Neural crest cell (in vitro differentiated cells): ENCODE measurements at places on chromosomes 1 and 21.

- H3K4me1 ChIP-seq: peaks cover 12% of the 10 kb centered on the region
- H3K36me3 ChIP-seq: no peaks in the 10 kb centered on the region
- no peak overlapping the region for H3K4me3 ChIP-seq
- DNase-seq: no peak
Observed at GRCh38 chr1:59138402-59138801, 158.5 kb upstream of the FGGY start.

DNA sequence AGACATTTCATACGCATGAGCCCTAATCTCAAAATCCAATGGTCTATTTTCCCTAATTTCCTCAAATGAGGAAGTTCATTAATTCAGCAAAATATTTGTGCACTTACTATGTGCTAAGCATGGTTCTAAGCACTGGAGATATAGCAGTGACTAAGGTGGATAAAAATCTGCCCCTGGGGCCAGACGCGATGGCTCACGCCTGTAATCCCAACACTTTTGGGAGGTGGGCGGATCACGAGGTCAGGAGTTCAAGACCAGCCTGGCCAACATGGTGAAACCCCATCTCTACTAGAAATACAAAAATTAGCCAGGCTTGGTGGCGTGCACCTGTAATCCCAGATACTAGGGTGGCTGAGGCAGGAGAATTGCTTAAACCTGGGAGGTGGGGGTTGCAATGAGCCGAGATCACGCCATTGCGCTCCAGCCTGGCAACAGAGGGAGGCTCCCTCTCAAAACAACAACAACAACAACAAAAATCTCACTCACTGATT lies 4.3 kb upstream of the MIIP start:
- peaks cover 16% of the 10 kb centered on the region for H3K4me1 ChIP-seq
- no peak overlapping the region for H3K4me3 ChIP-seq
- H3K27me3 ChIP-seq: no peaks in the 10 kb centered on the region
- no peak for DNase-seq
- H3K36me3 ChIP-seq: peaks cover 10% of the 10 kb centered on the region

GRCh38 chr1:246072456-246072955 lies 434.6 kb downstream of the SMYD3 start:
- no peaks in the 10 kb centered on the region for H3K36me3 ChIP-seq
- H3K4me3 ChIP-seq: no peak overlapping the region
- peak overlapping the region; percentile 5 for H3K27ac ChIP-seq
- H3K4me1 ChIP-seq: peaks cover 36% of the 10 kb centered on the region
- DNase-seq: no peak

GRCh38 chr1:235919833-235920441 lies 53.2 kb upstream of the LYST start:
- H3K27me3 ChIP-seq: no peaks in the 10 kb centered on the region
- H3K27ac ChIP-seq: no peak overlapping the region
- H3K4me3 ChIP-seq: no peak overlapping the region
- H3K4me1 ChIP-seq: peaks cover 13% of the 10 kb centered on the region
- no peaks in the 10 kb centered on the region for H3K36me3 ChIP-seq

- H3K36me3 ChIP-seq: no peaks in the 10 kb centered on the region
- H3K4me3 ChIP-seq: no peak overlapping the region
- no peaks in the 10 kb centered on the region for H3K4me1 ChIP-seq
- no peaks in the 10 kb centered on the region for H3K27me3 ChIP-seq
- H3K27ac ChIP-seq: no peak overlapping the region
- no peak for DNase-seq
Observed at GRCh38 chr1:113320972-113321680, 69.2 kb upstream of the MAGI3 start.

DNA sequence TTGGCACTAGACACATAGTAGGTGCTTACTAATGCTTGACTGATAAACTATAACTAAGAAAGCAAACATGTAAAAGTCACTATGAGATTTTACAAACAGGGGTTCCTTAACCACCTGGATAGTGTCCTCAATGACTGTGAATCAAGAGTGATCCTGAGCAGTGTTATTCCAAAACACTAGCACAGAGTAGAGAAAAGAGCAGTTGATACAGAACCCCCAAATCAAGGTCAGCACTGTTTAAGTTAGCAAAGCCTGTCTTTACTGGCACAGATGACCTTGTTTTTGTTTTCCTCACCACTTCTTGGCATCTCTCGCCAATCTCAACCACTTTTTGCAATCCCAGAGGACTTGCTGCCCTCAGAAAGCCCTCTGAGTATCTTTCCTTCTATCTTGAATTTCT lies 50.7 kb downstream of the BCL9 start:
- DNase-seq: no peak
- H3K27ac ChIP-seq: no peak overlapping the region
- no peak overlapping the region for H3K4me3 ChIP-seq
- no peaks in the 10 kb centered on the region for H3K27me3 ChIP-seq

GRCh38 chr1:178724376-178724727 lies 692 bp upstream of the RALGPS2 start:
- H3K36me3 ChIP-seq: peaks cover 4% of the 10 kb centered on the region
- H3K4me3 ChIP-seq: peak overlapping the region; percentile 89
- peaks cover 28% of the 10 kb centered on the region for H3K4me1 ChIP-seq
- no peak for DNase-seq

- peaks cover 9% of the 10 kb centered on the region for H3K36me3 ChIP-seq
- H3K4me3 ChIP-seq: no peak overlapping the region
- H3K27me3 ChIP-seq: no peaks in the 10 kb centered on the region
- H3K27ac ChIP-seq: no peak overlapping the region
Observed at GRCh38 chr1:62493656-62494055, 56.8 kb downstream of the USP1 start.

- no peaks in the 10 kb centered on the region for H3K36me3 ChIP-seq
- no peak overlapping the region for H3K27ac ChIP-seq
- H3K4me1 ChIP-seq: peaks cover 19% of the 10 kb centered on the region
- no peak for DNase-seq
- H3K27me3 ChIP-seq: peaks cover 7% of the 10 kb centered on the region
Observed at GRCh38 chr1:30376054-30376697, 347.2 kb downstream of the MATN1 start.

DNA sequence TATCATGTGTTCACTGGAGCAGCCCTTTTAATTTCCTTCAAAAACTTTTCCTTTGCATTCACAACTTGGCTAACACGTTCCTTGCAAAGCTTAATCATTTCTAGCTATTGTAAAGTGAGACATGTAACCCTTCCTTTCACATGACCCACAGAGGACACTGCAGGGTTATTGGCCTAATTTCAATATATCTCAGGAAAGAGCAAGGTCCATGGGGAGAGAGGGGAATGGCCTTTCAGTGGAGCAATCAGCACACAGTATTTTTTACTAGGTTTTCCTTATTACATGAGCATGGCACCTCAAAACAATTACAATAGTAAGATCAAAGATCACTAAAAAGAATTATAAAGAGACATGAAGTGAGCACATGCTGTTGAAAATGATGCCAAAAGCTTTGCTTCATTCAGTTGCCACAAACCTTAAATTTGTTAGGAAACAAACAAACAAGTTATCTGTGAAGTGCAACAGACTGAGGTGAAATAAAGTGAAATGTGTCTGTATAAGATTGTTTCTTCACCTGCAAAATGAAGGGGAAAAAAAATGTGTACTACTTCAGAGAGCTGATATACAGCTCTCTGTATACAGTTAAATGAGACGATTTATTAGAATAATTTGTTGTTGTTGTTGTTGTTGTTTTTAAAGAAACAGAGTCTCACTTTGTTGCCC lies 61.5 kb downstream of the EIF4G3 start:
- DNase-seq: no peak
- peaks cover 45% of the 10 kb centered on the region for H3K4me1 ChIP-seq
- H3K27ac ChIP-seq: no peak overlapping the region
- H3K36me3 ChIP-seq: peaks cover 2% of the 10 kb centered on the region

GRCh38 chr1:2277741-2278488 lies 49.8 kb downstream of the SKI start:
- DNase-seq: no peak
- no peak overlapping the region for H3K27ac ChIP-seq
- H3K4me1 ChIP-seq: peaks cover 39% of the 10 kb centered on the region

DNA sequence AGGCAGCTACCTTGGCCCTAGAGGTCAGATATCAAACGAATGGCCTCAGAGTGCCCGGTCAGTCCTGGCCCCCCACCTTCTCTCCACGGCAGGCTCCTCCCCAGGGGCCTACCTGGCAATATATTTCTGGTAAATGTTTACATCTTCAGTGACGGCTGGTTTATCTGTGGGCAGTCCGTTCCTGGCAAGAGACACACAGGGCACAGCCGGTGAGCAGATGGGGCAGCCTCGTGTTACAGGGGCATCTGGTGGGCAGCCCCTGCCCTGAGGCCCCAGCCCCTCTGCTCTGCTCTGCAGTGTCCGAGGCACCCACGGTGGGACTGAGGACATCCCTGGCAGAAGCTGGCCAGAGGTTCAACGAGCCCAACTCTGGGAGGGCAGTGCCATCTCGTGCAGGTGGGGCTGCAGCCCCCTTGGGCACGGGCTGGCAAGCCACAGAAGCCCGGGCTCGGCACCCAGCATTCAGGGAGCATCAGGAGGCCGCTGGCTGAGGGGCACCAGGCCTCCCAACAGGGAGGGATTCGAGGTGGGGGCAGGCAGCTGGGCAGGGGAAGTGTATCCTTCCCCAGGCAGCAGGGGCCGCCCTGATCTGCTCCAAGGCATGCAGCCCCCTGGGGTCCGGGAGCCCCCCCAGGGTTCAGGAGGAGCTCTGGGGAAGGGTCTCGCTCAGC lies 137.9 kb downstream of the CASZ1 start:
- no peak overlapping the region for H3K4me3 ChIP-seq
- H3K27me3 ChIP-seq: no peaks in the 10 kb centered on the region
- H3K27ac ChIP-seq: no peak overlapping the region
- H3K4me1 ChIP-seq: no peaks in the 10 kb centered on the region
- no peak for DNase-seq
- no peaks in the 10 kb centered on the region for H3K36me3 ChIP-seq

GRCh38 chr1:31514117-31514516 lies 62.2 kb upstream of the TINAGL1 start:
- no peak for DNase-seq
- H3K27ac ChIP-seq: no peak overlapping the region
- H3K36me3 ChIP-seq: no peaks in the 10 kb centered on the region
- peaks cover 3% of the 10 kb centered on the region for H3K4me1 ChIP-seq

- peaks cover 24% of the 10 kb centered on the region for H3K36me3 ChIP-seq
- H3K27ac ChIP-seq: peak overlapping the region; percentile 13
- H3K4me3 ChIP-seq: no peak overlapping the region
- H3K4me1 ChIP-seq: no peaks in the 10 kb centered on the region
Observed at GRCh38 chr1:55089683-55090082, 50.3 kb downstream of the PCSK9 start.

- H3K4me3 ChIP-seq: no peak overlapping the region
- H3K27ac ChIP-seq: no peak overlapping the region
- no peak for DNase-seq
- H3K4me1 ChIP-seq: no peaks in the 10 kb centered on the region
- no peaks in the 10 kb centered on the region for H3K36me3 ChIP-seq
Observed at GRCh38 chr1:92502247-92502646, 15.5 kb upstream of the GFI1 start.

DNA sequence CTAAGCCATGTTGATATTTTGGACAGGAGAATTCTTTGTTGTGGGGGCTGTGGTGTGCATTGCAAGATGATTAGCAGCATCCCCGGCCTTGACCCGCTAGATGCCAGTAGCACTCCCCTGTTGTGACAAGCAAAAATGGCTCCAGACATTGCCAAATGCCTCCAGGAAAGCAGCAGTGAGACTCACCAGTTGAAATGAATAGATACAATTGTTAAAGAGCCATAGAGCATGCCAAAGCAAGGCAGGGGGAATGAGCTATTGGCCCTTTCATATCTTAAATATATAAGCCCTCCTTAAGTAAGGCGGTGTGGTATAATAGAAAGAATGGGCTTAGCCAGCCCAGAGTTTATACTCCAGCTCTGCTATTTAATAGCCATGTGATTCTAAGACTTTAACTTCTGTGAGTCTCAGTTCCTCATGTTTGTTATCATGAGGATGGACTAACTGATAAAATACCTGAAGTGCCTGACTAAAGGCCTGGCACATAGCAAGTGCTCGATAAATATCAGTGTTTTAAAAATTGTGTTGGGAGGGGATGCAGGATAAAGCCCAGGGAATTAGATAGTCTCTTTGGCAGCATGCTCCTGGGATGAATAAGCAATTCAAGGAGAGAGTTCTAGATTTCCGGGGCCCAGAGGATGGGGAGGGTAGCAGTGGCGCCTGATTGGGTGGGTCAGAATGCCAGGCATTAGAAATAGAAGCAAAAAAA lies 21.1 kb upstream of the RGS4 start:
- no peak overlapping the region for H3K27ac ChIP-seq
- no peaks in the 10 kb centered on the region for H3K36me3 ChIP-seq
- H3K27me3 ChIP-seq: no peaks in the 10 kb centered on the region
- no peak for DNase-seq
- no peak overlapping the region for H3K4me3 ChIP-seq

DNA sequence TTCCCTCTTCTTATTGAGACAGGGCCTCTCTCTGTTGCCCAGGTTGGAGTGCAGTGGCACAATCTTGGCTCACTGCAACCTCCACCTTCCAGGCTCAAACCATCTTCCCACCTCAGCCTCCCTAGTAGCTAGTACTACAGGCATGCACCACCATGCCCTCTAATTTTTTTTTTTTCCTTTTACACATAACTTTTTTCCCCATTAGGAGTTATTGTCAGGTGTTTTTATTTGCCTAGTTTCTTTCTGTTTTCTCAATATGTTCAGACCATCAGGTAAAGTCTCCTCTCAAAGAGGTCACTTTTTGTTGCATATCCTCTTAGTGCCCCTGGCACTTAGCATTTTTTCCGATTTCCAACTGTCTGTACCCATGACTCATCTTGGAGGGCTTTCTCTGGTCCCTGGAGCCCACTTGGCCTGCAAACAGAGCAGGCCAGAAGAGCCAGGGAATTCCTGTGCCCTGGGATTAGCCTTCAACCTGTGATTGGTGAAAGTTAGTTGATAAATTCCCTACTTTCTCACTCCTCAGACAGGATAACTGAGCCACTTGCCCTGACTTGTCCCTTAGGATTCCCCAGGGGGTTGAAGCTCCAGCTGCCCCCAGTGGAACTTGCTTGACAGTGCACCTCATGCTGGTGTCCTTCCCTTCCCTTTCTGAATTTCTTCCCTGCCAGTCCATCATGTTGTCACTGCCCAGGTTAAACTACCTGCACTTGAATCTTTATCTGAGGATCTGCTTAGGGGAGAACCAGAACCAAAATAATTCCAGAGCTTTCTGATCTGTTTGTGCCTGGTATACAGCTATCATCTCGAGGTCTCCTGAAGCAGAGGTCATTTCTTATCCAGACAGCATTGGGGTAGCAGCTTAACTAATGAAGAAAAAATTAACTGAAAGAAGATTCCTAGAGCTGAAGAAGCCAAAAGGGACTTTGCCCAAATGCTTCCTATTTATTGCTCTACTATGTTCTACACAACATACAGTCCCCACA lies 2.4 kb downstream of the NTPCR start:
- no peak overlapping the region for H3K27ac ChIP-seq
- peaks cover 42% of the 10 kb centered on the region for H3K4me1 ChIP-seq
- DNase-seq: peak; percentile 27
